A549 treated with CpdA at 1 μM for 4 hours (cell line): ENCODE measurements at places on chromosomes 5 and 9. TPM values are rescaled to one million over a fixed set of nuclear protein-coding genes. Genes with fewer than 3 reads are reported as not detected.

ZNF454 gene
- total RNA-seq: not detected in 5 replicates

MEIKIN gene
- total RNA-seq: not detected in 5 replicates

CCDC180 gene
- 0.15 to 0.94 TPM (median 0.86 TPM) in 5 replicates for total RNA-seq

ITGA2 gene
- 22.6 to 36.8 TPM (median 31.8 TPM) in 5 replicates for total RNA-seq

NME5 gene
- total RNA-seq: not detected in 5 replicates

MEGF10 gene
- total RNA-seq: not detected in 5 replicates

SLC36A2 gene
- total RNA-seq: not detected in 5 replicates

SIT1 gene
- not detected in 5 replicates for total RNA-seq

CIZ1 gene
- total RNA-seq: 68.6 to 92.4 TPM (median 89.9 TPM) in 5 replicates

HMGCS1 gene
- total RNA-seq: 47.8 to 59.0 TPM (median 55.7 TPM) in 5 replicates

SPTAN1 gene
- total RNA-seq: 137 to 150 TPM (median 142 TPM) in 5 replicates

FGF1 gene
- total RNA-seq: 0.13 to 1.3 TPM (median 0.32 TPM) in 5 replicates

FAM221B gene
- not detected in 5 replicates for total RNA-seq

PLPPR1 gene
- total RNA-seq: not detected in 5 replicates

KIAA1958 gene
- 1.8 to 2.7 TPM (median 2.6 TPM) in 5 replicates for total RNA-seq
